Activated T-helper 1 cell treated with anti-CD3 and anti-CD28 coated beads, Interleukin-12 subunit alpha, Interleukin-12 subunit beta, Interleukin-2, Interleukin-4 antibody, amounts not matched to agents 30 ng/mL and 10 ng/mL and 1 ng/mL, durations not matched to agents 14 hours and 24 hours and 36 hours (primary cell): ENCODE measurements at places on chromosomes 3 and 15.
A peak's percentile ranks its signal among the peaks of the same experiment; 100 is the strongest.

- DNase-seq, result no peak
Observed at GRCh38 chr3:16665282-16665741, 60.1 kb upstream of the DAZL start.

- no peak for DNase-seq
Observed at GRCh38 chr3:58518291-58518789, 18.6 kb downstream of the ACOX2 start.

- DNase-seq, result no peak
Observed at GRCh38 chr3:148718982-148719862, 21.5 kb downstream of the AGTR1 start.

DNA sequence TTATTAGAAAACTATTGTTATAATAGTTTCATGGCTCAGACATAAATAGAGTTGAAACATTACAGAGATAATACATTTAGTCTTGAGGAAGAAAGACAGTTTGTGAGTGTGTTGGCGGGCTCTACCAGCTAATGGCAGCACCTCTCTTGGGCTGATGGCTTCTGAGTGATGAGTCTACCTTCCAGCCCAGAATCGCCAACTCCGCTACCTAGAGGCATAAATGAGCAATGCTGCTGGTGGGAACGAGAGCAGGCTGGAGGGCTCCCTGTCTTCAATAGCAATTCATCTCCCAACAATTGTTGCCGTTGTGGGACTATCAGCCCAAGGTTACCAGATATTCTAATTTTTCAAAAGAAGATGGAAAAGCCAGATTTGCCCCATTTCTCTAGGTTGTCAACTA is 388.7 kb downstream of the FOXP1 start:
- DNase-seq, result no peak

DNA sequence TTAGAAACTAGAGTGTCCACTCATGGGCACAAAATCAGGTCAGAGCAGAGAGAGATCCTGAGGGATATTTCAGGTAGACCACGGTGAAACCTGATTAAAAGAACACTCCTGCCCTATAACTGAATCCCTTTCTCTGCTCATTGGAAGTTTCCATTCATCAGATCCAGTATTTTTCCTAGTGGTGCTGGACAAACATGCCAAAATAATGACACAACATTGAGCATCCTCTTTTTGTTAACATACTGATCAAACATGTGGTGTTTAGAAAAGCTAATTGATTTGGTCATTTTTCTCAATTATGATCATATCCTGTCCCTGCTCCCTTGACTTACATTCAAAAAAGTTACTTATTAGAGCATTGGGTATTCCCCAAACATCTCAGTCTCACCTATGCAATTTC is 27.2 kb downstream of the PTX3 start:
- no peak for DNase-seq

GRCh38 chr15:29079479-29079878 is 190.1 kb downstream of the NSMCE3 start:
- DNase-seq, result no peak

- peak; percentile 29 for DNase-seq
Observed at GRCh38 chr3:59286791-59287531, 237.1 kb upstream of the CFAP20DC start.
